ENCODE measurements at places on chromosomes 1 and 21. TPM values are rescaled to one million over a fixed set of nuclear protein-coding genes. Genes with fewer than 3 reads are reported as not detected.

OVAAL gene
- 0.12 TPM for total RNA-seq

BSND gene
- not detected for total RNA-seq

HLCS gene
- total RNA-seq: 6.8 TPM

DISC1 gene
- total RNA-seq: 0.18 TPM

NGF gene
- 3.4 TPM for total RNA-seq

ZNF436 gene
- 5.3 TPM for total RNA-seq

SPATA6 gene
- total RNA-seq: 1.5 TPM

AADACL3 gene
- not detected for total RNA-seq

THEM5 gene
- total RNA-seq: not detected

SHE gene
- total RNA-seq: 0.06 TPM

TBX15 gene
- 0.02 TPM for total RNA-seq

PDPN gene
- not detected for total RNA-seq

FCAMR gene
- total RNA-seq: not detected

IGSF9 gene
- total RNA-seq: 0.22 TPM

Measured in A549 treated with CORT108297 at 1 μM for 4 hours (cell line).